NCI-H1436 treated with DMSO at 0.1 percent for 48 hours (cell line): ENCODE measurements at places on chromosomes 11 and 22.

GRCh38 chr11:120516461-120517389 lies 5.2 kb downstream of the GRIK4 start:
- no peak for DNase-seq

DNA sequence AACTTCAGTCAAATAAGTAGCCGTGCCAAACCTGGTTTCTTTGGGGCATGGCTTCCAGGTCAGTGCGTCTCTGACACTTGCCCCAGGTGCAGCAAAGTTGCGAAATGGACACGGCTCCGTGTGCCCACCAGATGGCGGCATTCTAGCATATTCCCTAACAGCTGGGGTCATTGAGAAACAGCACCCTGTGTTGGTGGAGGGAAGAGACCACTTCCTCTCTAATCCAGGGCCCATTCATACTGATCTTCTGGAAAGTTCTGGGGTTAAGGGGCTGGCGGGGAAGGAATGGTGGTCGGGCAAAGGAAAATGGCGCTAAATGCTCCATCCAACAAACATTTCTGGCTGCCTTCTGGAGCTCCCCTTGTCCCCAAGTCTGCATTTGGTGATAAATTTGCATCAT lies 141.2 kb upstream of the TIMP3 start:
- DNase-seq, result no peak

DNA sequence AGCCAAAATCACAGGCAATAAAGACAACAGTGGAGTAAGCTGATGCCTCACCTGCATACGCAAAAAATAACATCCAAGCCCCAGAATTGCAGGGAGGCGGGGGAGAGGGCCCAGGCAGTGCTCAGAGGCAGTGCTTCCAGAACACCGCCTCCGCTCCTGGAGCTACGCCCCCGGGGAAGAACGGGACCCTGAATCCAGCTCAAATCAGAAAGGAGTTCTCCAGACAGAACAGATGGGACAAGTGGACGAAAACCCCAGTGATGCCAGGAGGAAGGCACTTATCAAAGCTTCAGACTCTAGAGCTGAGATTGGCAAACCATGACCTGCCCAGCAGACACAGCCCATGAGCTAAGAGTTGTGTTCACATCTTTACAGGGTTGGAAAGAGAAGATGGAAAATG lies 683.9 kb downstream of the TBC1D22A start:
- DNase-seq, result no peak

GRCh38 chr11:5564259-5565019 lies 16.1 kb upstream of the OR52H1 start:
- DNase-seq, result no peak

- no peak for DNase-seq
Observed at GRCh38 chr11:2687782-2688191, 12.0 kb downstream of the KCNQ1OT1 start.

GRCh38 chr11:118912742-118913410 lies 12.8 kb downstream of the BCL9L start:
- no peak for DNase-seq

DNA sequence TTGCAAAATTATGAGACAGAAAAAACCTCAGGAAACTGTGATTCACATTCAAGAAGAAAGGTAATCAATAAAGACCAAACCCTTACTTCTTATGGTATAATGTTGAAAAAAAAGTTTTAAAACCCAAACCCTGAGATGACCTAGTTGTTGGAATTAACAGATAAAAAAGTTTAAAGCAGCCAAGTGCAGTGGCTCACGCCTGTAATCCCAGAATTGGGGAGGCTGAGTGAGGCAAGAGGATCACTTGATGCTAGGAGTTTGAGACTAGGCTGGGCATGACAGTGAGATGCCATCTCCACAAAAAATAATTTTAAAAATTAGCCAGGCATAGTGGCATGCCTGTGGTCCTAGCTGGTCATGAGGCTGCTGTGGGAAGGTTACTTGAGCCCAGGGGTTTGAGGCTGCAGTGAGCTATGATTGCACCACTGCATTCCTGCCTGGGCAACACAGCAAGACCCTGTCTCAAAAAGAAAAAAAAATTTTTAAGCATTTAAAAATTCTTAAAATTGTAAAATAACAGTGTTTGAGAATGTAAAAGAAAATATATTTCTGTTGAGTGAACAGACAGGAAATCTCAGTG lies 85.1 kb downstream of the EFCAB6 start:
- no peak for DNase-seq

GRCh38 chr11:96026310-96026709 lies 102.4 kb upstream of the MTMR2 start:
- no peak for DNase-seq

- DNase-seq, result no peak
Observed at GRCh38 chr11:122796128-122796717, 42.1 kb upstream of the CRTAM start.

DNA sequence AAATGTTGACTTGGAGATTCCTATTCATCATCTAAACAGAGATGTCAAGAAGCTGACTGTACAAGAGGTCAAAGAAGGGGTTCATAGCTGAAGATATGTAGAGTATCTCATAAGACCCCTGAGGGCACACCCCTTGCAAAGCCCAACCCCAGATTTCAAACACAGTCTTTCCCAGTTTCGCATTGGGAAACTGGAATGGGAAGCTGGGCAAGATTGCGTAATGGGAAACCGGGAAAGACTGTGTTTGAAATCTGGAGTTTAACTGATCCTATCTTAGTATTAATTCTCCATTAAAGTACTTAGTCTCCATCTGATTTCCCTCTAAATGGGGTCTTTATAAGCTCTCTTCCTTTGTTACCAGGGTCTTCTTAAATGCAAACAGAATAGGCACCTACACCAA lies 99.5 kb downstream of the FAM76B start:
- no peak for DNase-seq

- no peak for DNase-seq
Observed at GRCh38 chr11:46356924-46357482, 9.7 kb downstream of the DGKZ start.

- DNase-seq, result no peak
Observed at GRCh38 chr11:114160894-114161293, 101.4 kb downstream of the ZBTB16 start.

DNA sequence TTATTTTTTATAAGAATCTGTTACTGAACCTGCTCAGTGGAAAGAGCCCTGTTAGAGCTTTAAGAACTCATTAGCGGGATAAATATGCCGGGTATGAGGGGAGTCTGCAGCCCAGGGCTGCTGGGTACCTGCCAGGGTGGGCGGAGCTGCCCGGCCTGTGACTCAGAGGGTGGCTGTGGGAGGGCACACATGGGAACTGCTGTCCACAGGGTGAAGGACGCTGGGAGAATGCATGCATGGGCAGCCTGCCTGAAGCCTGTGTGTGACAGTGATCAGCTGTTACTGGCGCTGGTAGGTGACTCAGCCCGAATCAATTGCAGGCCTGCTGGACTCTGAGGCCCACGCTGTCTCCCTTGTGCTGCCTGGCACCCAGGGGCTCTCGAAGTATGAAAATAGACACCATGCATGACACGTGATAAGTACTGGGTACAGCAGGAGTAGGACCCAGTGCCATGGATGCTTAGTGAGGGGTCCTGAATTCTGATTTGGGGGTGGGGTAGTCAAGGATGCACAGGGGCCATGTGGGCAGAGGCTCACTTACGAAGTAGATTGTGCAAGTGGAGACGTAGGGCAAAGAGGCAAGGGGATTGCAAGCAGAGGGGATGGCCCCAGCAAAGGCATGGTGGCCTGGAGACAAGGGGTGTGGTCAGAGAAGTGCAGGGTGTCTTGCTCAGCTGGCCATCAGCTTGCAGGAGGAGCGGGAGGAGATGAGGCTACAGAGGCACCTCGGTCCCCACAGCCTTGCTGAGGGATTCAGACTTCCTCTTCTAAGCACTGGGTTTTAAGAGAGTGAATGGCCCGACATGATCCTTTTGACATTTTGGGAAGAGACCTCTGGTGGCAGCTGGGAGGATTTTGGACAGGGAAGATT lies 36.5 kb downstream of the GRIK4 start:
- peak; percentile 49 for DNase-seq

GRCh38 chr11:32196137-32196536 lies 105.3 kb downstream of the RCN1 start:
- no peak for DNase-seq

- DNase-seq, result no peak
Observed at GRCh38 chr22:28647216-28647615, 32.4 kb downstream of the TTC28 start.

DNA sequence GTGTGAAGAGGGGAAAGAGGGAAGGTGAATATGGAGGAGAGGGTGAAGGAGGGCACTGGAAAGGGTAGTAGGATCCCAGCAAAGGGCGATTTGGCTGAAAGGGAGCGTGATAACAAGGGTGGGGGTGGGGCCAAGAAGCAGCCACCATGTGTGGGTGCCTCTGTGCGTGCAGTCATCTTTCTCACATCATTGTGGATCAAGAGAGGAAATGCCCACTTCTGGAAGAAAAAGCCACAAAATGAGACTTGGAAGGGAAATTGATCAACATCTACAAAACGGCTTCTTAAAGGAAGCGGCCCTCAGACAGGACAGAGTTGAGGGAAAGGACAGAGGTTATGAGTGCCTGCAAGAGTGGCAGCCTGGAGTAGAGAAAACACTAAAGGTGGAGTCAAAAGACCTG lies 1.2 kb upstream of the CXCR5 start:
- DNase-seq, result no peak

- DNase-seq, result no peak
Observed at GRCh38 chr11:102620818-102621561, 4.1 kb downstream of the MMP20 start.

DNA sequence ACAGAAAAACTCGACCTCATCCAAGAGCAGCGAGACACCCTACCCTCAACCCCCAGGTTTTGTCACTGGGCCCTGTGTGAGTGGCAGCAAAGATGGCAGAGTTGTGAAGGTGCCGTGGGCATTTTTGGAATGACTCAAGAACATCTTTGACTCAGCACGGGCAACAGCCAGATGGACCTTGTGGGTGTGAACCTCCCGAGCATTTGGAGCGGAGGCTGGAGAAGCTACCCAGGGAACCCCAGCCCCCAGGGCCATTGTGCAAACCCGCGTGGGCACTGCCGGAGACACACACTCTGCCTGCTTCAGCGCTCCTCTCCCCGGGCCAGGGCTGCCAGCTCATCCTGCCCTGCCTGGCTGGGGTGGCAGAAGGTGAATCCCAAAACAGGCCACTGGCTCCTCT lies 66.1 kb downstream of the PANX1 start:
- DNase-seq, result no peak

DNA sequence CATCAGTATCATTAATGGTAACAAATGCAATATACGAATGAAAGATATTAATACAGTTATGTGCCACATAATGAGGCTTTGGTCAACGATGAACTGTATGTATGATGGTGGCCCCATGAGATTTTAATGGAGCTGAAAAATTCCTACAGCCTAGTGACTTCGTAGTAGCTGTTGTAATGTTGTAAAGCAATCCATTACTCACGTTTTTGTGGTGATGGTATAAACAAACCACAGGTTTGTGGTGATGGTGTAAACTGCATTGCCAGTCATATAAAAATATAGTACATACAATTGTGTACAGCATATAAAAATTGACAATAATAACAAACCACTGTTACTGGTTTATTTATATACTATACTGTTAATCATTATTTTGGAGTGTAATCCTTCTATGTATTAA lies 27.4 kb upstream of the GRIA4 start:
- no peak for DNase-seq

GRCh38 chr11:35035894-35036408 lies 103.0 kb upstream of the CD44 start:
- DNase-seq, result no peak

DNA sequence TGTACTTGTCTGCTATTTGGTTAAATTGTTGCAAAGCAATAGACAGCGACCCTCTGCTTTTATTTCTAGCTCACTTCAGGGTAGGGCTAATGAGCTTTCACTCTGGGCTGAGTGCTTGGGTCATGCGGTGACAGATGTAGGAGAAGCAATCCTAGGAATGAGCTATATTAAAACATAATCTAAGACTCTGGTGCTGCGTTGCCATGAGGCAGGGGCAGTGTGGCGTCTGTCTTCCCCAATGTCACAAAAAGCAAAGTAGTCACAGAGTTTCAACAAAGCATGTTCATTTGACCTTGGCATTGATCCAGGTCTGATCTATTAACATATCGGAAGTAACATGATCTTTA lies 55.5 kb upstream of the GRAMD1B start:
- DNase-seq, result no peak

- peak; percentile 92 for DNase-seq
Observed at GRCh38 chr11:118715837-118716260, 36.4 kb upstream of the TREH start.

GRCh38 chr11:95455228-95455970 lies 224.4 kb upstream of the SESN3 start:
- DNase-seq, result no peak
